ENCODE measurements at places on chromosomes 16 and 17. TPM values are rescaled to one million over a fixed set of nuclear protein-coding genes. Genes with fewer than 3 reads are reported as not detected.

OXLD1 gene
- 10.4 TPM for total RNA-seq

NPIPB9 gene
- 4.2 TPM for total RNA-seq

RPL13 gene
- 2,337 TPM for total RNA-seq

FOXJ1 gene
- under 0.01 TPM for total RNA-seq

SGCA gene
- 158 TPM for total RNA-seq

SRCIN1 gene
- 0.52 TPM for total RNA-seq

HOXB7 gene
- total RNA-seq = 1.0 TPM

Measured in skeletal muscle tissue (tissue), 5 donors.